ENCODE measurements at places on chromosomes 13 and 19.
A peak's percentile ranks its signal among the peaks of the same experiment; 100 is the strongest.

DNA sequence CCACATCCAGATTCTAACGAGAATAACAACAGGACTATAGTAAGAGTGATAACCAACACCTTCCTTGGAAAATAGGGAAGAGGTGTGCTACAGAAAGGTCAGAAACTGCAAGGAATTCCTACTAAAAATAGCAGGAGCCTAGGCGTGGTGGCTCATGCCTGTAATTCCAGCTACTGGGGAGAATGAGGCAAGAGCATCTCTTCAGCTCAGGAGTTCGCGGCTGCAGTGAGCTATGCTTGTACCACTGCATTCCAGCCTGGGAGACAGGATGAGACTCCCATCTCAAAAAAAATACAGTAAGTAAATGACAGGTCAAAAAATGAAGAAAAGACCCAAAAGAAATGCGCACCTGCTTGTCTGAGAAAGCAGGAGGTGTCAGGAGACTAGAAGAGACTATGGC, 101.5 kb upstream of the TSHZ3 start:
- DNase-seq, result no peak

GRCh38 chr19:3125900-3126524, 9.8 kb upstream of the GNA15 start:
- peak; percentile 79 for DNase-seq

DNA sequence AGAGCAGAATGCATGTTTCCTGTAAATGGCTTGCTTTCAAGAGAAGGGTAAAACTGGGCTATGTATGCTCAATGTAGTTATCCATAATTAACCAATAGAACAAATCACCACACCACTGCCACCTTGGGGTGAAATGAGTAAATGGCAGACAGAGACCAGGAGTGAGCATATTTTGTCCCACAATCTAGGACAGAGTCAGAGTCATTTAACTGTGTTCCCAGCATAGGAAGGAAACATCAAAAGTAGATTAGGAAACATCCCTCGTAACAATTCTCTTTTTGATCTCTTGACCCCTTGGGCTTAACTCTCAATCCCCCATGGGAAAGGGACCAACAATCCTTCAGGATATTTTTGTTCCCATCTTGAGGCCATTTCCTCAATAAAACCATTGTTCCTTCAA, 224.8 kb downstream of the NHLRC3 start:
- DNase-seq, result peak; percentile 49

DNA sequence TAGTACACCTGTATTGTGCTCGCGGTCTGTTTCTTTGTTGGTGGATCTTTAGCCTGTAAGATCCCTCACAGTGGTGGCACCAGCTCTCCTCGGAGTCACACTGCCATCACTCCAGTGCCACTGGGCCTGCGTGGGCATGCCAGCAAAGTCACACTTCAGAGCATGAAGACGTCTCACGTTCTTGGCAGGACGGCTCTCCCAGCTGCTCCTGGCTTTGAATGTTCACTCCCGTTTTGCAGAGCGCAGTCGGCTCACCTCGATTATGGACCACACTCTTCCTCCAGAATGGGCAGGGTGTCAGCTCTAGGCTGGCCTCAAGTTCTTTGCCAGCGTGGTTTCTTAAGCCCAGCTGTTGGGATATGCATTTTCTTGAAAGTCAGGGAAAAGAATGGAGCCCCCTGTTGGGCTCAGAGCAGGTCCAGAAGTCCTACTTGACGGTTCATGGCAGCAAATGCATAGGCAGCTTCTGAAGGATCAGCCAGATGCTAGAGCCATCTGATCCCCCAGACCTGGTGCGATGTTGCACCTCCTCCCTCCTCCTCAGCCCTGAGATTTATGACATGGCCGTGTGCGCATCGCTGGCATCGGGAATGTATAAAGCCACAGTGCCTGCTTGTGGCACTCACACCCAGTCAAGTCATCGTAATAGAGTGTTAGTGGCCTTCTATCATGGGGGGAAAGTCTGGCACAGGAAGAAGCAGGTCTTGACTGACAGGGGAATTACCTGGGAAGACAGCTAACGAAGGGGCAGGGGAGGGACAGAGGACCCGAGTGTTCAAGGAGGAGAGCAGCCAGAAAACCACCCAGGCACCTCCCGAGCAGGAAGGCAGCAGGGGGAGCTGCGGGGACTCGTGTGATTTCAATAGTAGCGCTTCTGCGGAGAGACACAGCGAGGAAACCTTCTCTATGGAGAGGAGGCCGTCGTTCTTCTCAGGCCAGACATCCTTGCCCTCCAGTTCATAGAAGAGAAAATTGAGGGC, 40.2 kb upstream of the NPAS1 start:
- DNase-seq, result no peak

GRCh38 chr13:98921786-98922185, 56.1 kb downstream of the DOCK9 start:
- no peak for DNase-seq

DNA sequence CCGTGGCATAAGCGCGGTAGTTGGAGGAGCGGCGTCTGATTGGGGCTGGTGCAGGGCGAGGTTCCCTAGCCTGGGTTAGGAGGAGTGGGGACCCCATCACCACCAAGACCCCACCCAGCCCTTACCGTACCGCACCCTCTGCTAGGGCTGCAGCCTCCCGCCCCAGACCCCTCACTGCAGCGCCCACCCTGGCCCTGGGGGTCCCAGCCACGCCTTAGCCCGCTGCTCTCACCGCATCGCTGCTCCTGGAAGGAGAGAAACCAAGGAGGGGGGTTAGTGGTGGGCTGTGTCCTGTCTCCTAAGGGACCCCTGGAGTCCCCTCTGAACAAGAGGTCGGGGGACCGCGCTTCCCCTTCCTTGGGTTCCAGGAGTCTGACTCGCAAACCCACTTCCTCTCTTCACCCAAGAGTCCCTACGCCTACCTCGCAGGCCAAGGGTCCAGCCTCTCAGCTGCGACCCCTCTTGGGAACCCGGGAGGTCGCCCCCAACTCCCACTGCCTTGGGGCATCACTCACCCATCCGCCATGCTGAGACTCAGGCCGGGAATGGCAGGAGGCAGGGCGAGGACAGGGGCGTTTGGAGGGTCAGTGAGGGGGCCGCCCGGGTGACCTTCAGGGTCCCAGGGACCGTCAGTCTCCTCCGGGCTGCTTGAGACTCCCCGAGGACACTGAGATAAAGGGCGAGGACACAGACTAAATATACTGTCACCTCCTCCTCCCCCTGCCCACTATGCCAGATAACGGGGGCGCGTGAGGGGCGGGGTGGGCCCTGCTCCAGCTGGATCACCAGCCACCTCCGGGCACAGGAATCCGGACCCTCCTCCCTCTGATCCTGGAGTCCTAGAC, at the start of gene TNNI3:
TNNI3 (minus strand) TSS at position 669 of the 845 bp plus-strand sequence; CDS start at position 526, 143 bp downstream.
- DNase-seq, result no peak

DNA sequence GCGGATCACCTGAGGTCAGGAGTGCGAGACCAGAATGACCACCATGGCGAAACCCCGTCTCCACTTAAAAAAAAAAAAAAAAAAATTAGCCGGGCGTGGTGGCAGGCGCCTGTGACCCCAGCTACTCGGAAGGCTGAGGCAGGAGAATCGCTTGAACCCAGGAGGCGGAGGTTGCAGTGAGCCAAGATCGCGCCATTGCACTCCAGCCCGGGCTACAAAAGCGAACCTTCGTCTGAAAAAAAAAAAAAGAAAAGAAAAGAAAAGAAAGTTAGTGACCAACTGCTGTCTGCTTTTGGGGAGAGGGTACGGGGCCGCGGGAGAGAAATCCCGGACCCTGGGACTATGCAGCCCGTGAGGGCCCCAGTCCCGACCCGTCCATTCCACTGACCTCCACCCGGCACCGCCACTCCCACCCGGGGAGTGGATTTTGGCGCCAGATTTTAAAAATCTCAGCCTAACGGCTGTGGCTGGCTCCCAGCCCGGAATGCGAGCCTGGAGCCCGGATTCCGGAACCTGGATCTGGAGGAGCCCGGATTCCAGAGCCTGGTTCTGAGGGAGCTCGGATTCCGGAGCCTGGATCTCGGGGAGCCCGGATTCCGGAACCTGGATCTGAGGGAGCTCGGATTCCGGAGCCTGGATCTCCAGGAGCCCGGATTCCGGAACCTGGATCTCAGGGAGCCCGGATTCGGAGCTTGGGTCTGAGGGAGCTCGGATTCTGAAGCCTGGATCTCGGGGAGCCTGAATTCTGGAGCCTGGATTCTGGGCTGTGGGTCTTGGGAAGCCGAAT, 6.1 kb upstream of the LMNB2 start:
- DNase-seq, result peak; percentile 96

DNA sequence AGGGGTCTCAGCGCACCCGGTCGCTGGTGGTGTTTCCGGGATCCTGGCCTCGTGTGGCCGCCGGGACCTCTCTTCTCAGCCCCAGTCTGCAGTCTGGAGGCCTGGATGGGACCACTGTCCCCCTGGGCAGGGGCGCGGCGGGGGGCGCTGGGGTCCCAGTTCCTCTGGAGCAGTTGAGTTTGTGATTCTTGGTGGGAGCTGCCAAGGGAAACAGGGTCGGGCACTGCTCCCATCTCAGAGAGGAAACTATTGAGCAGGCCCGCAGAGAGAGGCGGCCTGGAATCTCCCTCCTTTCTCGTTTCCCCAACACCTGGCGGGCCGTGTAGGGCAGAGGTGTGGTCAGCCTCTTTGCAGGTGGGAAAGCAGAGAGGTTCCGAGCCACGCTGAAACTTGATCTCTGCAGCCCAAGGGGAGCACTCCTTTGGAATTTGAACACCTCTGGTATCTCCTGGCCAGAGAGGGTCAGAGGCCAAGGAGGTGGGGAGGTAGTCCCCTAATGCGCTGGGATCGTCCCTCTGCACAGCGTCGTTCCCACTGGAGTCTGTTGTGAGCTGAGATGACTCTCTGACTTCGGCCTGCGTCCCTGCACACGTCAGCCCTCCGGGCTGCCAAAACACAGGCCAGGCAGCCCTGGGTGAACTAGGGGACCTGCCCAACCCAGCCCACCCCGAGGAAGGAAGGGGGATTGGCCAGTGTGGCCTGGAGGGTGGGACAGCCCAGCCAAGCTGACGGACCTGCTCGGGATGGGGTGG, 741 bp downstream of the PLEKHF1 start:
- no peak for DNase-seq

- DNase-seq, result no peak
These were observed 12.3 kb downstream of the DDX39A start for GRCh38 chr19:14406645-14407401.

GRCh38 chr19:1251330-1252220, 3.2 kb downstream of the MIDN start:
- no peak for DNase-seq

All from ecto neural progenitor cell (in vitro differentiated cells).